Left ventricle myocardium inferior (tissue), 1 donor: ENCODE measurements at places on chromosomes 7 and 10.

- DNase-seq: no peak
Observed at GRCh38 chr7:13240349-13240748, 552.9 kb downstream of the ARL4A start.

DNA sequence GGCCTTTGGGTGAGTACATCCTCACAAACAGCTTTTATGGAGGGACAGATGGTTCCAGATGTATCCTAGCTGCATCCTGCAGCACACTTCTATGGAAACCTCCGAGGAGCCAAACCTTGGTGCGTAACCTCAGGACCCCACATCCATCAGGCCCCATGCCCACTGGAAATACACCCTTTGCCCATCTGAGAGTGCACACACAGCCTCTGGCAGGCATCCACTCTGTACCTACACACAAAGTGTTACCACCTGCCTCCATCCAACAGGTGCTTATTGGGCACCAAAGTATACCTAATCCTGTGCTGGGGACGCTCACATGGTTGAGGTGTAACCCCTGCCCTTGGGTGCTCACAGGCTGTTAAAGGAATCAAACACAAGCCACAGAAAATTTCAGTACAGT lies 117.9 kb downstream of the ADCY1 start:
- no peak for DNase-seq

DNA sequence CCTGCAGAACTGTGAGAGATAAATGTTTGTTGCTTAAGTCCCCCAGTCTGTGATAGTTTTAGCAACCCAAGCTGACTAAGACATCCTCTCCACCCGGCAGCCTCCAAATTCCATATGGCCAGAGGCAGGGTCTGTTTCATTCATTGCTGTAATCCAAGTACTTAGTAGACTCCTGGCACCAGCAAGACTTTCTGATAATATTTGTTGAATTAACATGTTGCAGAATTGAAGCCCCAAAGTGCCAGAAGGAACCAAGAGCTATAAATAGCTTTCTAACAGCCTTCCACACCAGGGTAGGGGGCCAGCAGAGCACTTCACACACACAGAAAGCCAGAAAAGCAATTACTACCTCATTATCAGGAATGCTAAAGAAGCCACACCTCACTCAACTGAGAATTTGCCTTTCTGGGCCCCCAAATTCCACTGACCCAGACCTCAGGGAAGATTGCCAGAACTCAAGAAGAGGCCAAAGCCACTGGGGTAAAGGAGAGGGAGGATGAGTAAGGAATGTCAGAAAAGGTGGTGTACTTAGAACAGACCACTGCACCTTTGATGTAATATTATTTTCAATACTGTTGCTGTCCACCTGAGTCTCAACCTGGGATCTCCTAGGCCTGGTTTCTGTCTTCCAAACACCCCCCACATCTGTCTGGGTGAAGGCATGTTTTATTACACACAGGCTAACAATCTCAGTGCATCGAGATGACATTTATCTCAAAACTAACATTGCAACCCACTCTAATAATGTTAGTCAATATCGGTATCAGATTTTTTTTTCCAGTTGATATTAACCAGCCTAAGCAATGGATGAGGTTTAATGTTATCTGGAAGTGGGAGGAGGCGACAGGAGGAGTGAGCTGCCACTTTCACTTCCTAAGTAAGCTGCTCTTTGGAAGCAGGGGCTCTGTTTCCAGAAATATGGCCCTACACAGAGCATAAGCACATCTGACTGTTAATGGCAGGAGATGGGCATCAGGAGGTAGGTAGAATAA lies 5.5 kb downstream of the NOD1 start:
- DNase-seq: no peak

- no peak for DNase-seq
Observed at GRCh38 chr10:74548676-74549075, 277.7 kb upstream of the KAT6B start.

DNA sequence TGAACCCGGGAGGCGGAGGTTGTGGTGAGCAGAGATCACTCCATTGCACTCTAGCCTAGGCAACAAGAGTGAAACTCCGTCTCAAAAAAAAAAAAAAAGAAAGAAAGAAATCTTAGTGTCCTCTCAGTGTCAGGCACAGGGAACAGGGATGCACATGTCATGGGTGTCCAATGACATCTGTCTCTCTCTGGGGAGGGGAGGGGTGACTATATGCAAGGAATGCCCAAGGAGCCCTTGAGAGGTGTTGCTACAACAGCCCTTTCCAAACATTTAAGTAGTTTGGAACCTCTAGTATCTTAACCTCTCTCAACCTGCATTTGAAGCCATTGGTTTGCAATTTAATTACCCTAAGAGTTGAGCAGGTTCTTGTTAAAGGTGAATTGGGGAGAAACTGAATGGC lies 28.9 kb downstream of the PDLIM1 start:
- no peak for DNase-seq

DNA sequence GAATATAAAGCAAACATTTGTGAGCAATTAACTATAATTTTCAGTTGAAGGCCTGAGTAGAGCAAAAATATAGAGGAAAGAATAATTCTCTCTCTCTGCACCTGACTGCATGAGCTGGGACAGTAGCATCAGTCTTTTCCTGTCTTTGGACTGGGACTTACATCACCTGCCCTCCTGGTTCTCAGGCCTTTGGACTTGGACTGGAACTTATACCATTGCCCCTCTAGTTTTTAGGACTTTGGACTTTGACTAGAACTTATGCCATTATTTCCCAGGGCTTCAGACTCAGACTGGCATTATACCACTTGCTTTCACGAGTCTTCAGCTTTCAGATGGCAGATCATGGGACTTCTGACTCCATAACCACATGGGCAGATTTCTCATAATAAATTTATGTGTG lies 81.0 kb upstream of the SLC25A13 start:
- DNase-seq: no peak

GRCh38 chr7:134368851-134369544 lies 52.3 kb upstream of the SLC35B4 start:
- no peak for DNase-seq

- DNase-seq: no peak
Observed at GRCh38 chr7:133053321-133053891, 28.5 kb downstream of the CHCHD3 start.

- DNase-seq: no peak
Observed at GRCh38 chr7:1926908-1927306, 256.8 kb downstream of the ELFN1 start.

DNA sequence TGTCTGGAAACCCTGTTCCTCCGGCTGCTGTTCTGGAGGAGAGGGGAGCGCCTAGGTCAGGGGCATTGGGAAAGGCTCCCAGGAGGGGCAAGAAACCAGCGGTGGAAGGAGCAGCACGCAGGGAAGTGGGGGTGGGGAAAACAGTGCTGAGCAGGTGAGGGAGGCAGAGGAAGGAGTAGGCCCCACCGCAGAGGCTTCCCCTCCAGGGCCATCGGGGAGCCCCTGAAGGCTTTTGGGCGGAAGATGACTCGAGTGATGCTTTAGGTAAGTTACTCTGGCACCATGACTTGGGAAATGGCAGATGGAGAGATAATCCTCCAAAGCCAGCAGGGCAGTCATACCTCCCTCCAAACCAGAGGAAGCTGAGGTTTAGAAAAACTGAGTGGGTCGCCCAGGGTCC lies 106.5 kb upstream of the ANLN start:
- DNase-seq: no peak

DNA sequence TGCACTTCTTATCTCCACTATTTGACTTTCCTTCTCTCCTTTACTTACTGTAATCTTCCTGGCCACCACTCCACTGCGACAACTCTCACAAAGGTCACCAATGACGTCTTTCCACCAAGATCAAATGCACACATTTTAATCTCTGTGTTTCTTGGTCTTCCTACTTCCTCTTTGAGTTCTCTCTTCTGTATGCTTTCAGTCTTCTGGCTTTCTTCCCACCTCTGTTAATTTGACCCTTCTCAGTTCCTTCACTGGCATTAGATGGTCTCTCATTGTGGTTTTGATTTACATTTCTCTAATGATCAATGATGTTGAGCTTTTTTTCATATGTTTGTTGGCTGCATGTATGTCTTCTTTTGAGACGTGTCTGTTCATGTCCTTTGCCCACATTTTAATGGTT lies 31.9 kb downstream of the FAM107B start:
- DNase-seq: no peak

GRCh38 chr7:80505900-80506500 lies 5.9 kb downstream of the GNAT3 start:
- DNase-seq: no peak

- no peak for DNase-seq
Observed at GRCh38 chr7:36597090-36597773, 127.1 kb downstream of the AOAH start.

DNA sequence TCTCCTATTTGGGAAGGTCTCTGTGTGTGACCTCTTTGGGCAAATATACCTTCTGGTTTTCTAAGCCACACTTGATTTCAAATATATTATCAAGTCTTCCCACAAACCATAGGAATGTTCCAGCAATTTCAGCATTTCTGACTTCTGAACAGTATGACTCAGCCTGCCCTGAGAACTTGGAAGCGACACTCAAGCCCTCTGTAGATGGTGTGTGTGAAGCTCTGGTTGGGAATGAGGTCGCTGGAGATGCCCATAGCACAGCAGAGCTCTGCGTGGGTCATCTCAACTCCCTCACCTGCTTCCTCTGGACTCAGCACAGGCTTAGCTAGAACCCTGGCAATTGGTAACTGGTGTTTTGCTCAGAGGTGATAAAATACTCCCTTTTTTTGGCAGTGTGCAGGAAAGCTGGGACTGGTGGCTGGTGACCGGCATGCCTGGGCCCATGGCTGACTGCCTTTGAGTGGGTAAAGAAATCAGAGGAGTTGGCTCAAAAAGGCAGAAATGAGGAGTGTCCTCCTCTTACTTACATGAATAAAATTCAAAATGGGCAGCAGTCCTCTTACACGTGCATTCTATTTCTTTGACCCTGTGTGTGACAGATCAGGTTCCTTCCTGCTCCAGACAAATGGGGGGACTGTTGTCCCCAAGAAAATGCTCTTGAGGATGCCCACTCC lies 87.5 kb upstream of the NRP1 start:
- no peak for DNase-seq

GRCh38 chr10:32893434-32893833 lies 64.6 kb downstream of the ITGB1 start:
- DNase-seq: no peak

GRCh38 chr10:120188950-120189349 lies 268.1 kb upstream of the PLPP4 start:
- no peak for DNase-seq

- no peak for DNase-seq
Observed at GRCh38 chr7:131501930-131502685, 54.3 kb downstream of the PODXL start.

- no peak for DNase-seq
Observed at GRCh38 chr10:6781133-6781770, 201.2 kb upstream of the PRKCQ start.

- DNase-seq: no peak
Observed at GRCh38 chr10:1050554-1050953, 1.6 kb upstream of the IDI1 start.

- DNase-seq: no peak
Observed at GRCh38 chr7:151143261-151144015, 24.1 kb downstream of the GBX1 start.

GRCh38 chr10:32207544-32207943 lies 139.4 kb downstream of the EPC1 start:
- DNase-seq: peak; percentile 31

DNA sequence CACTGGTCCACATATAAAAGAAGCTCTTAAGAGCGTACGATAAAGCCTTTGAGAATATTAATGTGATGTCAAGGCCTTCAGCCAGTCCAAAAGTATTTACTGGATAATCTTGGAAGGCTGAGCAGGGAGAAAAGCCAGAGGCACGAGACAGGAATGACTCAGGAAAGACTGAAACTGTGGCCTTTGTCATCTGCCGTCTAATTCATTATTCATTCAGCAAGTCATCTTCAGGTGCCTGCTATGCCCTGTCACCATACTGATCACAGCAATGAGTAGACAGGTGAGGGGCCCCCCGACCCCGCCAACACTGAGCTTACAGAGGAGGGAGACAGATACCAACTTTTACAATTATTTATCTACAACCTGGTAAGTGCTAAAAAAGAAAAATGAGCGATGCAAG lies 78.9 kb downstream of the VOPP1 start:
- no peak for DNase-seq

GRCh38 chr7:105934572-105935185 lies 28.4 kb upstream of the CDHR3 start:
- DNase-seq: no peak

DNA sequence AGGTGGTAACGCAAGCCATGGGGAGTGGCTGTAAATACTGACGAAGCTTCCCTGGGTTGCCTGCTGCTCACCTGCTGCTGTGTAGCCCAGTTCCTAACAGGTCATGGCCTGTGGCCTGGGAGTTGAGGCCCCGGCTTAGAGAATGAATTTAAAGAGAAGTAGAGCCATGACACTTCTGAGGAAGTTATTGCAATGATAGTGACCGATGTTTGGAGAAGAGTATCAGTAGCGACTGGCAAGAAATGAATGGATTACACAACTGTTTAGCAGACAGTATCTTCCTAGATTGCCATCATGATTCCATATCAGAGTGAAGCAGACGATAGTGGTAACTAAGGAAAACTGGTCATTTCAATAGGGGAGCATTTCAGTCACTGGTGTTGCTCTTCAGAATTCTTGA lies 249.6 kb downstream of the PLXDC2 start:
- DNase-seq: no peak

GRCh38 chr7:77235276-77235675 lies 35.7 kb upstream of the FGL2 start:
- no peak for DNase-seq

DNA sequence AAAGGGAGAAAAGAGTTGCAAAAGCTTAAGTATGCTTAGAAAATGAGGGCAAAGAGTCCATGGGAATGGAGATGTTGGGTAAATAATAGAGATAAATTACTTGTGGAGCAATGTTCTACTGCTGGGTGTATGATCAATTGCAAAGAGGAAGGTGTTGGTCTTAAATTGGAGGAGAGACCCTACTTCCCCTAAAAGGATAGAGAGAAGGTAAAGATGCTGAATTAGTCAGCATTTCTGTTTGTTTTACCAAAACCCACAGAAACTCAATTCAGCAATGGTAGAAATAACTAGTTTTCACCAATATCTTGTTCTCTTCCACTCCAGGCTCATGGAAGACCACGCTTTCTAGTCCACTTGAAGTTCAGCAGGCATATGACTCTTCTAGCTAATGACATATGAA lies 32.1 kb downstream of the ASB4 start:
- DNase-seq: no peak

DNA sequence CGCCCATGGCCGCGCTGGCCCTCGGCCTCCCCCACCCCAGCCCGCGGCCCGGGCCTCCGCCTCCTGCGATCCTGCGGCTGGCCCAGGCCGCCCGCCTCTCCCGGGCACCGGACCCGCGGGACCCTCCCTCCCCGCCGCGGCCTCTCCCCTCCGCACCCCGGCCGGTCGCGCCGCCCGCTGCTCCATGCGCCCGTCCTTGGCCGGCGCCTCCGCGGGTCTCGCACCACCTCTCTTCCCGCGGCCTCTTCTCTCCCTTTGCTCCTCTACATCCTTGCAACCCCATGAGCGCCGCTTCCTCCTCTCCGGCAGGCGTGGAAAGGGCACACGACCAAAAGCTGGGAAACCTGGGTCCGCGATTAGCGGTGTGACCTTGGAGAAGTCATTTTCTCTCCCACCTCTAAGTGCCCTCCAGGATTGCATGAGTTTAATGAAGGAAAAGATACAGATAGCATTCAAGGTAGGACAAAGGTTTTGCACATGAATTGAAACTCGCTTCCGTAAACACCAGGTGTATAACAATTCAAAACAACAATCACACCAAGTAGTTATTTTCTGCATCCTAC lies 448 bp upstream of the SRPK2 start:
- DNase-seq: peak; percentile 49
